Substantia nigra (tissue), 51 donors: ENCODE measurements at places on chromosomes 4 and X.

DNA sequence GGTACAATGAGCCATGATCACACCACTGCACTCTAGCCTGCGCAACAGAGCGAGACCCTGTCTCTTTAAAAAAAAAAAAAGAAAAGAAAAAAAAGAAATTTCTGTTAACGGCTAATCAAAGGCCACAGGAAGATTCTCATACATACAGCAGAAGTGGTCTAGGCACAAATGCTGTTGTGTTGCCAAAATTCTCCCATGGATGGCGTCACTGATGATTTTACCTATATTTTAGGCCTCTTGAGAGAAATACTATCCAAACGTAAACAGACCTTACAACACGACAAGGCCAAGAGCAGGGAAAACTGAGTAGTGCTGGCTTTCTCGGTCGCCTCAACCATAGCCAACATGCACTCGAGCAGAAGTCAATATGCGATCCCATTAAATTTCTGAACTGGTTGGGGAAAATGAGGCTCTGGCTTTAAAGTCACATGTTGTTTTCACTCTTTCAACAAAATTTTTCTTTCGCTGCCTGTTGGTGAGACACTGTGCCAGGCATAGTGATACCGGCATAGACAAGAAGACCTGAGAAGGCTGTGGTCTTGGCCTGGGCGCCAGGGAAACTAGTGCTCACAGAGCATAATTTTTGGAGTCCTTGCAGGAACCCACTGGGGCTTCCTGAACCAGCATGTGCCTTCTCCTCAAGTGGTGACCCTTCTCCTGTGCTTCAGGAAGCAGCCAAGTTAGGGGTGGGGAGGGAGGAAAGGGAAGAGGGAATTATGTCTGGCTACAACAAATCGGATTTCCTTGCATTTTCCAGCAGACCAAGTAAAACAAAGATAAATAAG, 20.6 kb downstream of the SH3KBP1 start:
- no peak for DNase-seq

- no peak for DNase-seq
These were observed 11.4 kb upstream of the PUDP start for GRCh38 chrX:7159149-7159861.

DNA sequence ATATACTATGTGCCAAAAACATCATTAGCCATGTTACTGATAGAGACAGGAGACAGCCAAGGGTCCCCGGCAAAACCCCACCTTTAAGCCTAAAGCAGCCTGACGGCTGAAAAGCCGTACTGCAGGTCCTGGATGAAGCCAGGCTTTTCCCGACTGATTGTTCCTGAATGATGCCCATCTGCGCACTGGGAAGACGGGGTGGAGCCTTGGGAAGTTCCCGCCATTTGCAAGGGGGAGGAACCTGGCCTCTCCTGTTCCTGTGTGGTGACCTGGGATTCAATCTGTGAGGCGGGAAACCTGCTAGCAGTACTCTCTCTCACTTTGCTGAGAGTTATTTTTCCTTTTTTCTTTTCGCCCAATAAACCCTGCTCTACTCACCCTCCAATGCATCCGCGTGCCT, 15.1 kb upstream of the CAMK2D start:
- no peak for DNase-seq

DNA sequence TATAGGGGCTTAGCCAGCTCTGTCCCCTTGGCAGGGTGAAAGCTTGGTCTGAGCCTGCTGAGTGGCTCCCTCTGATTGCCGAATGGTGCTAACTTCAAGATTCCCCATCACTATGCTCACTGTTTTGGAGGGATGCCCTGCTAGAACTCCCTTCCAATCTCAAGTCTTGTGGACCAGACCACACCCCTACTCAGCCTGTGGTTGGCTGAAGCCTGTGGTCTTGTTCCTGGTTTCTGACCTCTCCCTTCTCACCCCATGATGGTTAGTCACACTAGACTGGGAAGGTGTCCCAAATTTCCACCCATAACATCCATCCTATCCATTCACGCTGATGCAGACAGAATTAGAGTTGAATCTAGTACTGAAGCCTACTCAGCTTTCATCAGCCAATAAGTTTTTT, 184.7 kb upstream of the NDP start:
- no peak for DNase-seq

GRCh38 chr4:74105656-74106280, 6.8 kb upstream of the CXCL2 start:
- no peak for DNase-seq

GRCh38 chr4:143382596-143382995, 45.9 kb downstream of the GAB1 start:
- no peak for DNase-seq

- DNase-seq: no peak
These were observed 813.0 kb upstream of the POU3F4 start for GRCh38 chrX:82695066-82695465.

DNA sequence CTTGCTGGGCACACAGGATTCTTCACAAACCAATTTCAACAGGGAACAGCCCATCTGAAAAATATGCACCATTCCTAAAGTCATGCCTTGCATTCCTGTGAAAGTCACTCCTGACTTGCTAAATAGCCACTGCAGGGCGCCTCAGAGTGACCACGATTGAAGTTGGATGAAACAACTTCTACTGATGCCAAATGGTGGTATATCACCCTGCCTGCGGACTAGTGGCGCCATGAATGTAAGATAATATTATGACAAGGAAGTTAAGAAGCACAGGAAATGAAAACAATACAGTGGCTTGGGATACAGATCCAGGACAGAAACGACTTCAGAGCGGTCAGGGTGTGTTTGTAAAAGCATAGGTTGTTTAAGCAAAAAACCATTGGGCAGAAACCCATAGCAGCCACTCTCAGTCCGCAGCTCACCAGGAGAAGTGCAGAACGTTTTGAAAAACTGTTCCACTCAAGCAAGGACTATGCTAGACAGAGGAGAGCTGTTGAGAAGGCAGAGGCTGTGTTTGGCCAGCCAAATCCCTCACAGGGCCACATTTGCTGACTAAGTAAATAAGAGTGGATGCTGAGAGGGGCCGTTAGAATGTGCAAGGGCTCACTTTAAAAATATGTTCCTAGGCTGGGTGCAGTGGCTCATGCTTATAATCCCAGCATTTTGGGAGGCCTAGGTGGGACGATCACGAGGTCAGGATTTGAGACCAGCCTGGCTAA, 250.4 kb downstream of the PTTG2 start:
- no peak for DNase-seq

GRCh38 chr4:73479323-73479722, 2.2 kb upstream of the AFM start:
- DNase-seq: no peak

DNA sequence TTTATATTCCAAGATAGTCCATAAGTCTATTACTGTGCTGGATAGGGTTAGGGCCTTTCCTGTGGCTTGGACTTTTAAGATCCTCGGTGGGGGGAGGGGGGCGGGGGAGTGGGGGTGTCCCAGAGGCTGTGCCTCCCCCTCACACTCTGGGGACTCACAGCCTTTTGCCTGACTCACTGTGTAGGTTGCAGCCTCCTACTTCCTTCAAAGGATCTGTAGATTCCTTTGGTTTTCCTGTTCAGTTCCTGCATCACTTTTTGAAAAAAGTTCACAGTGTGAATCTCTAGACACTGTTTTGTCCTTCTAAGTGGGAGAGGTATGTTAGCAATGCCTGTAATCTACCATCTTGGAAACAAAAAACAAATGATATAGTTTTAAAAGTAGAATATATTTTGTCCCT, 999.9 kb downstream of the GLUD2 start:
- no peak for DNase-seq

- no peak for DNase-seq
These were observed 140.6 kb downstream of the GPM6A start for GRCh38 chr4:175671491-175671934.

GRCh38 chrX:20742106-20742505, 475.4 kb upstream of the RPS6KA3 start:
- DNase-seq: no peak

- DNase-seq: no peak
These were observed 16.3 kb downstream of the SULT1B1 start for GRCh38 chr4:69744157-69744478.

DNA sequence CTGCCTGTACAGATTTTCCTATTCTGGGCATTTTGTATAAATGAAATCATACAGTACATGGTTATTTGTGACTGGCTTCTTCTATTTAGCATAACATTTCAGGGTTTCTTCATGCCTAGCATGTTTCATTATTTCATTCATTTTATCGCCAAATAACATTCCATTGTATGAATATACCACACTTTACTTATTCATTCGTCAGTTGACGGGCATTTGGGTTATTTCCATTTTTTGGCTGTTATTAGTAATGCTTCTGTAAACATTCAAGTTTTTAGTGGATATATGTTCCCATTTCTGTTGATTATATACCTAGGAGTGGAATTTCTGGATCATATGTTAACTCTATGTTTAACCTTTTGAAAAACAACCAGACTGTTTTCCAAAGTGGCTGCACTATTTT, 47.5 kb downstream of the INTS12 start:
- no peak for DNase-seq

DNA sequence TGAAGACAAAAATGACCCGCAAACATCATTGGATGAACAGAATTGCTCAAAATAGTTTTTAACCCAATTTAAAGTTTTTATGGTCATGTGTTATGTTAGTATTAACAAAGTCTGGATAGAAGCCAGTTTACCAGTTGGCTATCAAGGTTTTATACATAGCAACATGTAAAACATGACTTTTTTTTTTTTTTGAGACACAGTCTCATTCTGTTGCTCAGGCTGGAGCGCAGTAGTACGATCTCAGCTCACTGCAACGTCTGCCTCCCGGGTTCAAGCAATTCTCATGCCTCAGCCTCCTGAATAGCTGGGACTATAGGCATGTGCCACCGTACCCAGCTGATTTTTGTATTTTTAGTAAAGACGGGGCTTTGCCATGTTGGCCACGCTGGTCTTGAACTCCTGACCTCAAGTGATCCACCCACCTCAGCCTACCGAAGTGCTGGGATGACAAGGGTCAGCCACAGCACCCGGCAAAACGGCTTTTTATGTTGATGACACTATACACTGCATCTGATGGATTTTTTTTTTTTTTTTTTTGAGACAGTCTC, 3.4 kb downstream of the SAT1 start:
- DNase-seq: no peak

DNA sequence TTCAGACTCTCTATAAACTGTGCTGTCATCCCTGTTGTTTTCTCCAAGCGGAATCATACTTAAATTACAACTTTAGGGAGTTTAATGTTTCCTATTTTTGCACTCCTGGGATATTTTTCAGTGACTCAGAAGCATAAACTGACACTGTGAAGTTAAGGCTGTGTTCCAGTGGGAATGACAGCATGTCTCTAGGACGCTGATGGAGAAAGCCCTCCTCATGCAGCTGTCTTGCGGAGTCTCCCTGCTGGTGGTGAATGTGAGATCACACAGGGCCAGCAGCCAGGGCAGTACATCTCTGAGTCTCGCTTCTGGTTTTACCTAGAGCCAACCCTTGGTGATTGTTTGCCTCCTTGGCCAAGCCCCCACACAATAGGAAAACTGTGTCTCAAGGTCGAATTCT, 53.3 kb downstream of the NFKB1 start:
- no peak for DNase-seq

- DNase-seq: no peak
These were observed 502.6 kb downstream of the EPHA5 start for GRCh38 chr4:65167719-65168118.

DNA sequence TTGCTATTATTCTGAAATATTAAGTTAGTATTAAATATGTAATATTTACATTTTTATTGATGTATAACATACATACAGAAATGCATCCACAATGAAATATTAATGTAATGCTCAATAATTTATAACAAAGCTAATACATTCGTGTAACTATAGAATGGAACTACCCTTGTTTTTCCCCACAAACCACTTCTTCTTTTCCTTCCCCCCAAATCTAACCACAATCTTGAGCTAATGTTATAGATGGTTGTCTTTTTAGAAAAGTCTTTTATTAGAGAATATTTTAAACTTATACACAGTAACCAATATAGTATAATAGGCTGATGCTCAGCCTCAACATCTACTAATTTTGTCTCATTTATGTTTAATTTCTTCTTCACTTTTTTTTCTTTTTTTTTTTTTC, 4.5 kb upstream of the ZNF732 start:
- no peak for DNase-seq

- DNase-seq: no peak
These were observed 13.1 kb upstream of the EOLA1 start for GRCh38 chrX:149527705-149528104.

DNA sequence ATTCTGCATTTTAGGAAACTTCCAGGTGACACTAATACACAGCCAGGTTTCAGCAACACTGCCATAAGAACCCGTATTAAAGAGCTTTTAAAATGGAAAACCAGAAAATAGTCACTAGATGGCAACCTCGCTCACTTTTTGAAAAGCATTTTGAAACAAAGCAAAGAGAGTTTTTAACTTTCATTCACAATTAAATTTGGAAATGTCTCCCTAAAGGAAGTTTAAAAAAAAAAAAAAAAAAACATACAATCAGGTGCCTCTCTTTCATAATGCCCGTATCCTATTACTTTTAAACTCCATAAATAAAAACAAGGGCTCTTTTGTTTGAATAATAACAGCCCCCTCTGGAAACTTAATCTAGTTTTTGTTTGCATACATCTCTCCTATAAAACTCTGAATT, 20.3 kb downstream of the MEPE start:
- DNase-seq: no peak

DNA sequence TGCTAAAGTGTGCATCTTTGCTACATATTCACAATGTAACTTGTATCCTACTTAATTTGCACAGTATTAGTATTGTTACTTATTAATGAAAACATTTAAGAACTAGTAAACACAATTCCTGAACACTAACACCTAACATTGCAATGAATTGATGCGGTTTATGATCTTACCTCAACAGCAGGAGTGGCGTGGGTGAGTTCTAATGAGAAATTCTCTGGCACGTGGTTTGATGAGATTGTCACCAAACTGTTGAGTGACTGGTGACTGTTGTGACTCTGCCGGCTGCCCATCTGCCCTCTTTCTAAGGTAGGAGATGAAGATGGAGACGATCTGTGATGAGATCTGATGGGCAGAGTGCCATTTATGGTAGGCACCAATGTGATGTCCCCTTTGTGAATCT, 2.9 kb downstream of the PCDH18 start:
- no peak for DNase-seq

GRCh38 chr4:26936284-26937065, 75.8 kb downstream of the STIM2 start:
- DNase-seq: no peak

DNA sequence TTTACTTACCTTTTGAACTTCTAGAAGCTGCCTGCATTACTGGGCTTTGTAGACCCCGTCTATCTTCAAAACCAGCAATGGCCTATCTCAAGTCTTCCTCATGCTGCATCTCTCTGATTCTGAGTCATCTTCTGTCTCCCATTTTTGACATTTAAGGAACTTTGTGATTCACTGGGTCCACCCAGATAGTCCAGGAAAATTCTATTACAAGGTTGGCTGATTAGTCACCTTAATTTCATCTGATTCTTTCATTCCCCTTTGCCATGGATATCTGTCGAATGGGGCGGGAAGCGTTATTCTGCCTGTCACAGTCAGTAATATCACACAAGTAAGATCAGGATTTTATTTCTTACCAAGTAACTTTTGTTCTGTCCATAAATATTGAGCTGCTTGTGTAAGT, 618.0 kb downstream of the CCSER1 start:
- DNase-seq: no peak

GRCh38 chrX:110383414-110383813, 24.8 kb downstream of the RTL9 start:
- no peak for DNase-seq
